ENCODE measurements at places on chromosomes 3 and 15.
A peak's percentile ranks its signal among the peaks of the same experiment; 100 is the strongest.

- DNase-seq, result no peak
Measured at GRCh38 chr3:55480911-55481743, 6.0 kb downstream of the WNT5A start.

DNA sequence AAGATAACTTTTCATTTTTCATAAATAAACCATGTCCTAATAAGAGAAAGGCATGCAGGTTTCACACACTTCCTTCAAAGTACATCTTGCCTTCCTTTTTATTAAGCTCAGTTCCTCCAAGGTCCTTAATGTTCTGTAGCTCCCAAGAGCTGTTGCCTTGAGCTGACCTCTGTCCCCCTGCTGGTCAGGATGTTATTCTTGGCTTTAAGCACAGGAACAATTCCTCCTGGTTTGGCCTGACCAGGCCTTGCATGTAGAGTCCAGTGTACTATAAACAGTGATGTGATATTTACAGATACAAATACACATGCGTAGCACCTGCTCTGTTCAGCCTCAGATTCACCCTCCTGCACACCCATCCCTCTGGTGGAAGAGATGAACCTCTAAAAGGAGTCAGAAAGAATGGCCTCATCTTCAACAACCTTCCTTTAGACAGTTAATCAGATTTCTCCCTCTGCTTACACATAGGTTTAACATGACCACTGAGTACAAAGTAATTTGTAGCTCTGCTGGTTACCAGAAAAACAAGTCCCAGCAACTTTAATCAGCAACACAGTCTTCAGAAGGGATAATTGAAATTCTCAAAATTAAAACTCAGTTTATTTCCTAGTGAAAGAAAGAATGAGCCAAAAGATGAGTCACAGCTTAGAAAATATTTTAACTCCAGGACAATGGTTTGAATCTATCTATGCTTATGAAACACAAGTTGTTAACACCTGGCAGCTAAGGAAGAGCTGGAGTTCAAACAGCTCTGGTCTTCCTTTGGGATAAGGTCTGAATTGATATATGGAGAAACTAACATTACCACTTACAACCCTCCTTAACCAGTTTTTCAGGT, 46.5 kb downstream of the PTPN9 start:
- no peak for DNase-seq

DNA sequence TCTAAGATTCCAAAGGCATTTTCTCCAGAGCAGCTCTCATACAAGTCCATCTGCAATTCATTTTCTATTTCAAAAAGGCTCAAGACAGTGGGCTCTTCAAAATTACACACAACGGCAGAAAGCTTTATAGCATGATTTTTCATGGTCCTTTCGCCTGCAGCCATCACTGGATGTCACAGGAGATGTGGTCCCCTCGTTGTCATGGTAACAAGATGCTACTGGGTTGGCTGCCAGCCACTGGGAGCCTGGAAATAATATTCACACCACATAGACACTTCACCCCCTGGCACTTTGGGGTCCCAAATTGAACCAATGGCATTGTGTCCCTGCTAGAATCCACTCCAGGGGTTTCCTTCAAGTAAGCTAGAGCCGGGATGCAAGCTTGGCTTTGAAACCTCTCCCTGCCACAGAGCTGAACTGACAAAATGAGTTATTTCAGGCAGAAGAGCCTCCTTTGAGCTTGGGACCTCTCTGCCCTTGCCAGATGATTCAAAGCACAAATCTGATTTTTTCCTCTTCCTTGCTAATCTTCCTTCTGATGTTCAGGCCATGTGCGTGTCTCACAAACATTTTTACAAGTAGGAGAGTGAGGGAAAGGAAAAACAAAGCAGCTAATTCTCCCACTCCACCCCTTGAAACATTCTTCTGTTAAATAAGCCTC, 512.6 kb upstream of the ADAMTS9 start:
- DNase-seq, result no peak

DNA sequence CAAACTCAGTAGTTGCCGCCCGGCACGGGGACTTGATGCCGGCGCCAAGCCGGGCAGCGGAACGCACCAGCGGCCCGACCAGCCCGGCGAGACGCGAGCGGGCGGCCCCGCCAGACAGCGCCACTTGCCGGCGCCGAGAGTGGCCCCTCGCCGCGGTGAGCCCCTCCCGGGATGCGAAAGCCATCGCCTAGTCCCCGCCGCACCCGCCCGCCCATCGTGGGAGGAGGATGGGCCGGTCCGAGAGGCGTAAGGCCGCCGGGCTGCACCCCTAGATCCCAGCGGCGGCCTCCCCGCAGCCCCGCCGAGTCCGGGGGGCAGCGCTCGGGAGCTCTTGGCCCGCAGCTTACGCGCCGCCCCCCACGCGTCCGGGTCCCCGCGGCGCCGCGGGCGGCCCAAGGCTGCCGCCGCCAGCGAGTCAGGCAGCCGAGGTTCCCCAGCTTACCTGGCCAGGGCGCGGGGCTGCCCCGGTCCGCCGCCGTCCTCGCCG, 609 bp downstream of the GOLGA8A start:
- DNase-seq, result no peak

DNA sequence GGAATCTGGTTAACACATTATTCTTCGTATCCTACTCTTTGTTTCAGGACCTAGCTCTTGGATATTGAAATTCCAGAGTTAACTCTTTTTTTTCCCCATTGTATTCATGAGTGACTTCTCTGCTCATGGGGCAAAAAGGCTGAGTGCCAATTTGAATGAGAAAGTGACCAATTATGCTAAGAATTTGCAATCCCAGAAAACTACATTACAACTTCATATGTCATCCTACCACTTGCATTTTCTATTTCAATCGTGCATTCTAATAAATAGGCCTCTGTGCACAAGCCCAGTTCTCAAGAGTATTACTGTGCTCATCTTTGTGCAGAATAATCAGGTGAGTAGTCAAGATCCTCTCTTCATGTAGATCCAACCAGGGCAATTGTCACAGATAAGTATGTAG, 537.8 kb downstream of the OTOL1 start:
- no peak for DNase-seq

GRCh38 chr3:71907996-71908395, 123.0 kb upstream of the PROK2 start:
- DNase-seq, result no peak

GRCh38 chr15:70505411-70505919, 257.9 kb downstream of the UACA start:
- DNase-seq, result no peak

DNA sequence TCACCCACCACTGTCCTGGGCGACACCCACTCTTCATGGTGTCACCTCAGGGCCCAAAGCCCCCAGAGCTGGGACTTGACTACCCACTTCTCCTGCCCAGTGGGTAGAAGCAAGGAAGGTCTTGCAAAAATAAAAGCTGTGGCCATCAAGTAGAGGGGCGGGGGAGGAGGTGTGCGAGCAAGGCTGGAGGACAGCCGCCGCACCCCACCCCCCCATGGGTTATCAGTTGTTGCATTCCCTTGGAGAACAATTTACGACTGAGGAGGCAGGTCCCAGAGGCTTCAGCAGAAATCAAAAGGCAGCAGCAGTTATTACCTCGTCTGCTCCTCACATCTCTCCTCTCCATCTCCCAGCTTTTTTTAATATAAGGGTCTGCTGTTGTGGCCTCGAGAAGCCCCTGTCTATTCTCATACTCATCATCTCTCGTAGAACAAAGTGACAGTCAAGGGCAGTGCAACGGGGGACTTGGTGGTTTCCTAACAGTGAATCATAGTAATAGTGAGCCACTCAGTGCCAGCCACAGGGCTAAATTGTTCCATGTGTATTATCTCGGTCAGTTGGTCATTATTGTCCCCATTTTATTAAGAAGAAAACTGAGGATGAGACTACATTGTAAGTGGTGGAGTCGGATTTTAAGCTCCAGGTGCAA, 116.4 kb downstream of the PDCD6IP start:
- DNase-seq, result no peak

- no peak for DNase-seq
Measured at GRCh38 chr3:132537297-132537696, 59.8 kb upstream of the ACKR4 start.

DNA sequence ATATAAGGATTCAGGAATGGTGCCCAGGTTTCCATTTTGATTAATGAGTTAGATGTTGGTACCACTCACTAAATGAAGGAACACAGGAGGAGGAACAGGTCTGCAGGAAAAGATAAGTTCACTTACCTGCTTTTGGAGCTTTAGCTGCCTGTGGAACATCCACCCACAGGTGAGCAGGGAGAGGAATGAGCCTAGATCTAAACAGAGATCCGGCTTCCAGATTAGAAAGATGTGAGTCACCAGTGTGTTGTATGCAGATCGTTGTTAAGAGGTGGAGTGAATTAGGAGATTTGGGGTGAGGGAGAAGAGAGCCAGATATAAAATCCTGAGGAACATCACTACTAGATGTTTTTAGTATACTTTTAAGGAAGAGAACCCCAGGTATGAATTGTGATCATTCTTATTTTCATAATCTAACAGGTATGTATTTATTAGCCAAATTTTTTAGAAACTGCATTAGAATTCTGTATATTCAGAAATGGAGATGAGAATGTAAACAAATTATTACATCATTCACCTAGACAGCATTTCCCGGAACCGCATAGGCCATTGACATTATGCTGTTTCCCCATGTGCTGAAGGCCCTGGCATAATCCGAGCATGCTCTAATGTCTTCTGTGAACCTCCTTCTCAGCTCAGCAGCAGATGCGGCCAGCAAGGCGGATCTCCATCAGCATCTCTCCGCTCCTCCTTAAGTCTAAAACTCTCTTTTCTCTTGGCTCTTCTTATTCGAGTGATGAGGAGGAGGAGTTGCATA, 118.2 kb downstream of the KLHL25 start:
- no peak for DNase-seq

- no peak for DNase-seq
Measured at GRCh38 chr3:184526088-184526433, 35.5 kb upstream of the EPHB3 start.

GRCh38 chr3:26259176-26259575, 363.4 kb upstream of the LRRC3B start:
- no peak for DNase-seq

DNA sequence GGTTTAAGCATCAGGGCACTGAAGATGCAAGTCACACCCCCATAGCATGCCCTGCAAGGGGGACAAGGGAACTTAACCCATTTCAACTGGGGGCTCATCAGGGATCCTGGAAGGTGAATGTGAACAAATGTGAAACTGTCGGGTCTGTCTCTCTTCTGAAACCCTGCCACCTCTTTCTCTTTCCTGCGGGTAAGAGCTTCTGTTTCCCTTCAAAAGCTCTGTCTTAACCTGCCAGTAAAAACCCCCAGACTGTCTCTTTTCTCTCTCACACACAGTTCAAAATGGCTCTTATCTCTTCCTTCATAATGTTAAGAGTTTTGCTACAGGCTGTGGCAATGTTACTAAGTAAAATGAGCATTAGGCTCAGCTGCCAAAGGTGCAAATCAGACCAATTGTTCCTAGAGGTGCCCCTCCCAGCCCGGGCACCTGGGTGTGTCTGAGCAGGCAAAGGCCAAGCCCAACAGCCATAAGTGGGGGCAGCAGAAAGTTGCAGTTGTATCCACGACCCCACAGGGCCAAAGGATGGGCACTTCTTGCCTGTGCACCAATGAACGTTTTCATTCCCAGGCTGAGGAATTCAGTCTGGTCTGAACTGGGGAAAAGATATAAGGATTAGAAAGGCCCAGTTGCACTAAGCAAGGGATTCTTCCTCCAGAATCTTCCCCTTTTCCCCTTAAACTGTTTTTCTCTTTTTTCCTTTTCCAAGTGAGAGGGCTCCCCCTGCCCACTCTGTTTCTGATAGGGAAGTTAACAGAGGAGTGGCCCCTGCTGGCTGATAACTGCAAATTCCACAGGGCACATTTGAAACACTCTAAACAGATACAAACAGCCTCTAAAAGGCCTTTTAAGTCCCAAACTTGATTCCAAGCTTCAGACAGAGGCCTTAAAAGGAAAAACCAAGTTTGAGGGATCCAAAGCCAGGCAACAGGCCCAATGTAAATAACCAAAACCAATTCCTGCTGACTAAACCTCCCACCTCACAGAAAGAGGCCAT, 113.8 kb upstream of the EPHA6 start:
- no peak for DNase-seq

DNA sequence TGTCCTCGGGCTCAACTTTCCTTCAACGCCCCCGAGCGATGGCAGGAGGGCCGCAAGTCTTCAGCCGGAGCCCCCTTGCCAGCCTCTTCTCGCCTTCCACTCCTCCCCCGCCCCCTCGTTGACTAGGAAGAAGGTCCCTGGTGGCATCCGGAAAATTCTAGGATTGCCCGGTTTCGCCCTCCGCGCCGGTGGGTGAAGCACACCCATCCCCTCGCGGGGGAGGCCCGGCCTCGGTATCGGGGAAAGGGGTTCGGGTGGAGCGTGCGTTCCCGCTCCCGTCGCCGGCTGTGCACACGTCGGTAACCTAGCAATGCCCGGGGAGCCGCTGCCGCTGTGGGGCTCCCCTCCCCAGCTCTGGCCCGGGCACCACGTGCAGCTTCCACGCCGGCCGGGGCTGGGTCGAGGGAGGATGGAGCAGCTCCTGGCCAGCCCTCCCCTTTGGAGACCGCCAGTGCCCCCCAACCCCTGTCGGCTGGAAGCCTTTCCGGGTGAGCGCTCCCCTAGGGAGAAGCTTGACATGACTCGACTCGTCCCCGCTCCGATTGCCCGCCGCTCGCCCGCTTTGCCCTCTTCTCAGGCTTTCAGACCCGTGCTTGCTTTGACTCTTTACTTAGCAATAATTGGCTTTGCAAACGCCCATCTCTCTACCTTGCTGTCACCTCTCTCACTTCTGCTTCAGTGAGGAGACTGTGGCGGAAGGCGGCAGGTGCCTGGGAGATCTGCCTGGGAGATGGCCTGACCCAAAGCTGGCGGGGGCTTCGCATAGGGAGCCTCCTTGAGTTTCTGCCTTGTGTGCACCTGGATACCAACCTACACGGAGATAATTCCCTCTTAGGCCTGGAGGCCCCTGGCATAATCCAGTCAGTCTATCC, 1.3 kb downstream of the CACNA1D start:
- DNase-seq, result no peak

GRCh38 chr15:65982627-65983322, 113.5 kb downstream of the RAB11A start:
- DNase-seq, result no peak

DNA sequence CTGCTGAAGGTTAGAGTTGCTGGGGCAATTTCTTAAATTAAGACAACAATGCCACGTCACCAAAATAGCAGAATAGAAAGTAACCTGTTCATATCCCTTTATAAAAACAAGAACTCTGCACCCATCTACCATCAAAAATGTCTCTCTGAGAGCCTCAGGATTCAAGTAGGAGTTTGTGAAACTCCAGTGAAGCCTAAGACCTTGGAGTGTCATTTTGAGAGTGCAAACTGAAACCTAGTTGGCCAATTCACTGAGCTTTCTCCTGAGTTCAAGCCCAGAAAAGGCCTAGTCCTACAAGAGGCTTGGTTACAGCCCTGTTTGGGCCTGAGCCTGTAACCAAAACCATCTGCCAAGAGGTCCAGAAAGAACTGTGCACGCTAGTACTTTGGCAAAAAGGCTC, 335.1 kb downstream of the EFHB start:
- no peak for DNase-seq

DNA sequence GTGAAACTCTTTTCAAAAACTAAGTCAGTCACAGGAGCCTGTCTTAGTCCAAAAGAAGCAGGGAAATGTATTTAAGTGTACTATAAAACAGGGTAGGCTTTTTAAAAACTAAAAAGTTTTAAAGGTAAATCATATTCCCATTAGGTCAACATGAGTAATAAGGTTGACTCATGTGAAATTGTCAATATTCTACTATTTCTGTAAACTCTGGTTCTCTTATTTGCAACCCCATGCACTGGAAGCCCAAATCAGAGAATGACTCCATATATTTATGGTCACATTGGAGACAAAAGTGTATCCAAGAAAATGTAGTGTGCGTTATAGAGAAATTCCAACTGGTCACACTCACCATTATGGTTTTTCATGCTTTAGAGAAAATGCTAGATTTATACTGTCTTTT, 600.3 kb upstream of the TGFBR2 start:
- no peak for DNase-seq

GRCh38 chr3:89841041-89841440, 733.6 kb downstream of the EPHA3 start:
- no peak for DNase-seq

- peak; percentile 52 for DNase-seq
Measured at GRCh38 chr3:160180581-160181216, 44.5 kb upstream of the C3orf80 start.
